ENCODE measurements at places on chromosomes 7 and 10.

- DNase-seq, result no peak
Measured at GRCh38 chr10:91566115-91566514, 66.8 kb downstream of the PPP1R3C start.

GRCh38 chr7:85381212-85381611, 194.4 kb upstream of the SEMA3D start:
- DNase-seq, result no peak

GRCh38 chr10:593901-594457, 95.5 kb downstream of the DIP2C start:
- no peak for DNase-seq

GRCh38 chr7:16210171-16210570, 211.2 kb downstream of the CRPPA start:
- DNase-seq, result no peak

- DNase-seq, result no peak
Measured at GRCh38 chr7:88437132-88437531, 130.4 kb upstream of the STEAP4 start.

- DNase-seq, result no peak
Measured at GRCh38 chr7:73483171-73483570, 38.9 kb downstream of the BAZ1B start.

- no peak for DNase-seq
Measured at GRCh38 chr7:141590666-141591065, 39.5 kb downstream of the AGK start.

DNA sequence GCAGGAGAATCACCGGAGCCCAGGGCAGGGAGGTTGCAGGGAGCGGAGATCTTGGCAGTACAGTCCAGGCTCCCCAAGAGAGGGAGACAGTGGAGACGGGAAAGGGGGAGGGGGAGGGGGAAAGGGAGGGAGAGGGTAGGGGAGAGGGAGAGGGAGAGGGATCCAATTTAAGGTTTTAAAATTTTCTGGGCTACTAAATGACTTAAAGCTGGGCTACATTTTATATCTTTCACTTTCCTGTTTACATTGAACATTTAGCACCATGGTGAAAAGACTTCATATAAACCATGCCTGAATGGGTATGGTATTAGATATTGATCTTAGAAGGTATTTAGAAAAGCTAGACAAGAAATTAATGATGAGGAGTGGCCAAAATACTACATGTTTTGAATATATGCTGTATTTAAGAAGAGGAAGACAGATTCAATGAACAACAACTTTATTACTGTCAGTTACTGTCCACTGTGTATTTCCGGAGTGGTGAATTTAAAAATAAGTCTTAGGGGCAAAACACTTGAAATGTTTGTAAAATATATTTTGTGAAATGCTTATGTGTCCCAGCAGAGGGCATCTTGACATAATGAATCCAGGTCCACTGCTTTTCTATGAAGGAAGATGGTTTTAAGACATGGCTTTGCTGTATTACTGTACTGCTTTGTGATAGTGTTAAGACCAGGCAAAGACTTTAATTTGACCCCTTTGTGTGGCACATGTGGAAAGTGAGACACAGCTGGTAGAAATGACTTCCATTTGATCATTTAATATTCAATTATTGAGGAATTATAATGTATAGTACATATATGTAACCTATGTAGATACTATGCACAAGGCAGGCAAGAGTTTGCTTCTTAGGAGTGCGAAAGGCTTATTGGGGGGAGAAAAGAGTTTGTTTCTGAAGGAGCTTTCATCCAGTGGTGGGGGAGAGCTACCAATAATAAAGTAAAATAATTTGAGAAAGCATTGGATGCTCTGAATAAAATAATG, 52.8 kb downstream of the NRF1 start:
- peak; percentile 88 for DNase-seq

GRCh38 chr7:28077616-28078015, 103.0 kb downstream of the JAZF1 start:
- no peak for DNase-seq

DNA sequence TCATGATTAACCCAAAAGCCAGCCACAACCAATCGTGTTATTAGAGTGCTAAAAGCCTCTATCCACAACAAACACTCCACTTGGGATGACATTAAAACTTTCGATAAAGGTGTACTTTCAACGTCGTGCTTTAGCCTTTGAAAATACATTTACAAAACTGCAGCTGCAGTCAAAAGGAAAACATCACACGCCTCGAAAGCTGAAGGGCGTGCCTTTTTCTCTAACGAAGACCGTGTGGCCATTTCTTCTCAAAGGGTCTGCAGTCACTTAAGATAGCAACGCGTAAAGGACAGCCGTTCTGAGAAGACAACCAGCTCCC, 1.1 kb downstream of the ARHGAP12 start:
- DNase-seq, result peak; percentile 74

DNA sequence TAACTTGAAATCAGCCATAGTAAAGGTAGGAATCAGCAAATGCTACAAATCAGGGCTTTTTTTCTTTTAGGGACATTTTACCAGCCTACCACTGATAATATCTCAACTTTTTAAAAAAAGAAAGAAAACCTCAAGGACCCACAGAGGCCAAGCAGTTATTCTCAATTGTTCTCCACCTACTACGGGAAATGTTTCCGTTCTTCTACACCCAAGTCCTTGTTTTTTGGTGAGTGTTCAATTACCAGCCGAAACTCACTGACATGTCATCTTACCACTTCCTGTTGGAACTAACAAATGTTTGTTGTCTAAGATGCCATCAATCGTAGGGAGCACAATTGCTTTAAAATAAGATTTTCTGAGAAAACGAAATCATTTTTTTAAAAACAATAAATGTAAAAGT, 50.2 kb upstream of the CDK1 start:
- no peak for DNase-seq

GRCh38 chr10:119233821-119234220, 26.4 kb downstream of the GRK5 start:
- DNase-seq, result no peak

- DNase-seq, result no peak
Measured at GRCh38 chr7:147731311-147731710, 859.3 kb upstream of the C7orf33 start.

- no peak for DNase-seq
Measured at GRCh38 chr7:92636018-92636560, 45.9 kb upstream of the FAM133B start.

DNA sequence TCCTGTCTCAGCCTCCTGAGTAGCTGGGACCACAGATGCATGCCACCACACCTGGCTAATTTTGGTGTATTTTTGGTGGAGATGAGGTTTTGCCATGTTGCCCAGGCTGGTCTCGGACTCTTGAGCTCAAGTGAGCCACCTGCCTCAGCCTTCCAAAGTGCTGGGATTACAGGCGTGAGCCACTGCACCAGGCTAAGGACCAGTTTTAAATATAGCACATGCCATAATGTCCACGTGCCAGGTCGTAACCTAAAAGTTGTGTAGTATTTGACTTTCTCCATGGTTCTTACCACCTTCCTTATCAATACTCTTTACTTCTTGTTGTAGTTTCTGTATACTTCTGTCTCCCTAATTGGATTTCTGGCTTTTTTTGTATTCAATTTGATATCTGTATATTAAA, 13.3 kb downstream of the ANKIB1 start:
- no peak for DNase-seq

- DNase-seq, result no peak
Measured at GRCh38 chr10:45111509-45111908, 110.8 kb downstream of the ZNF22 start.

- DNase-seq, result no peak
Measured at GRCh38 chr10:122441961-122442360, 12.5 kb upstream of the ARMS2 start.

- no peak for DNase-seq
Measured at GRCh38 chr7:108158776-108159175, 28.6 kb upstream of the LAMB4 start.

DNA sequence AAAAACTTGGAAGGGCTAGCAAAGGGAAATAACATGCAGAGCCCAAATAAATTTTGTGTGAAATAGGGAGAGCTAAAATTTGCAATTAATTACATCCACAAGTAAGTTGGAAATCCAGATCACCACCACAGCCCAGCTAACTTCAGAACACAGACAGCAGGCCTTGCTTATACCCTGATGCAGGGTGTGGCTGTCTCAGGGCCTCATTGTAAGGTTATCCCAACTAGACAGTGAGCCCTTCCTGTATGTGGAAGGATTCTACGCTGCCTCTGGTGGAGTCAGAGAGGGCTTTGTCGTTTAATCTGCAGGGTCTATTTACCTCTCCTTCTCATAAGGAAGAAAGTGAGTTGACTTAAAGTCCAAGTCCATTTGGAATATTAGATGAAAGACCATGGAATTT, 181.0 kb upstream of the TCF7L2 start:
- DNase-seq, result no peak

DNA sequence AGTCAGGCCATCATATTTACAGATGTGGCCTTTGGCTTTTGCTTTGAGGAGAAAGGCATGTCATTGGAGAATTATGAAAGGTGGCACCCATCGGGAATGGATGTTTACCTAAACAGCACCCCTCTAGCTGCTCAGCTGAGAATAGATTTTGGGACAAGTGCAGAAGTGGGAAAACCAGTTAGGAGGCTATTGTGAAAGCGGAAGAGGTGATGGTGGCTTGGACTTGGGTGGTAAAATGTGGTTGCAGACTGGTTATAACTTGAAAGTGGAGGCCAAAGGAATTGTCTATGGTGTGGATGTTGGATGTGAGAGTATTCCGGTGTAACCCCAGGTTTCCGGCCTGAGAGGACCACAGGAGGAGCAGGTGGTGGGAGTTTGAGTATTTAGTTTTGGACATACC, 5.2 kb upstream of the SLC12A9 start:
- no peak for DNase-seq

- no peak for DNase-seq
Measured at GRCh38 chr10:11110539-11110938, 92.9 kb downstream of the CELF2 start.

GRCh38 chr10:17607060-17607459, 10.1 kb downstream of the HACD1 start:
- no peak for DNase-seq

GRCh38 chr7:30681331-30681797, 892 bp downstream of the CRHR2 start:
- no peak for DNase-seq

- DNase-seq, result no peak
Measured at GRCh38 chr10:4254101-4254994, 469.3 kb upstream of the KLF6 start.

- no peak for DNase-seq
Measured at GRCh38 chr10:79452174-79452611, 6.8 kb upstream of the ZCCHC24 start.

DNA sequence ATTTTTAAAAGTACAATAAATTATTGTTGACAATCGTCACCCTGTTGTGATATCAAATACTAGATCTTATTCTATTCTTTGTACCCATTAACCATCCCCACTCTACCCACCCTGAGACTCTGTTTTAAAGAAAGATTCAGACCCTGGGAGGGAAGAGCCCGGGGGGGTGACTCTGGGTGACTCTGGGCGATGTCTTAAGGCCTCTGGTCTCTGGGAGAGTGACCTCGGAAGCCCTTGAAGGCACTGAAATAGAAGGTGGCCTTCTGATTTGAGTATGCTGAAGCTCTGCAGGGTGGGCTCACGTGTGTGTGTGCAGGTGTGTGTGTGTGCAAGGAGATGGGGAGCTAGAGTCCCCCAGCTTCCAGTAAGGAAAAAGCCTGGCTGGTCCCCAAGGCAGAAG, 9.7 kb downstream of the ADAP1 start:
- DNase-seq, result no peak

DNA sequence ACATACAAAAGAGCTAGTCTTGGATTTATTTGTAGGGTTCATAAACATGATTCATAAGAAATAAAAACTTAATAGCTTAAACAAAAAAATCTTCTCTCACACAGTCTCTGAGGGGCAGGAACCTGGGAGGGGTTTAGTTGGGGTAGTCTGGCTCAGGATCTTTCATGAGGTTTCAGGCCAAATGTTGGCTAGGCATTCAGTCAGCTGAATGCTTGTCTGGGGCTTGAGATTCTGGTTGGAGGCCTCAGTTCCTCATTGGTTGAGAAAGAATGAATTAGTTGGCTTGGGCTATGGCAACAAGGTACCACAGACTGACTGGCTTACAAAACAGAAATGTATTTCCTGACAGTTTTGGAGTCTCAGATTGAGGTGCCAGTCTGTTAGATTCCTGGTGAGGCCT, 74.3 kb downstream of the ANKRD7 start:
- DNase-seq, result no peak

DNA sequence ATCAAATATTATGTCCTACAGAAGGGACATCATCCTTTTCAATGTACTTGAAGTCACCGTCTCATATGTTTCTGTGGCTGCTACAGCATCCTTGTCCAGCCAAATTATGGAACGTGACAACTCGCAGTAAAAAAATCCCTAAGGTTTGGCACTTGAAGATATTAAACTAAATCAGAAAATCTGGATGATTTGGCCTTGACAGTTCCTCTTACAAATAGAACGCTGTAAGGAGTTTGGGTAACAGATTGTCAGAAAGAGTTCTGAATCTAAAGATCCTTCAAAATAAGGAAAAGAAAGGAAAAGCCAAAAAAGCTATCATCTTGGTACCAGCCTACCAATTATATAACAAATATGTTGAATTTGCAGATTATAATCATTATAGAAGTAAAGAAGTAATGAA, 21.0 kb downstream of the XRCC2 start:
- no peak for DNase-seq

GRCh38 chr7:123763191-123763661, 14.4 kb upstream of the WASL start:
- DNase-seq, result no peak

DNA sequence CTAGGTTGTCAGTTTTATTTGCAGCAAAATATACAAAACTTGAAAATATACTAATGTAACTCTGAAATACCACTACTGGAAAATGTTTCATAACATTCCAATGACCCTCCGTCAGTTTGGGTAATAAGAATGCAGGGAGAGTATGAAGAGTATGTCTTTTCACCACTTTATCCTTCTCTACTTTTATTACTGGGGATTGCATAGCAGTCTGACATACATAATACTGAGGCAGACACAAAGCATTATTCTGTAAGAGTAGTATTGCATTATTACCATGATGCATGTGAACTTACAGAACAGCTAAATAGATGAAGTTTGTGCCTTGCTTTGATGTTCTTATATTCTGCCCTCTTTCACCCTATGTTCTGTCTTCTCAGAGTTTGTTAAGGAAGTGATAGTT, 151.8 kb upstream of the TPK1 start:
- no peak for DNase-seq
